ENCODE measurements at places on chromosomes 7 and 10.

GRCh38 chr10:110437351-110437605 is 60.4 kb upstream of the DUSP5 start:
- DNase-seq: no peak

GRCh38 chr10:35728341-35728740 is 86.2 kb upstream of the FZD8 start:
- no peak for DNase-seq

DNA sequence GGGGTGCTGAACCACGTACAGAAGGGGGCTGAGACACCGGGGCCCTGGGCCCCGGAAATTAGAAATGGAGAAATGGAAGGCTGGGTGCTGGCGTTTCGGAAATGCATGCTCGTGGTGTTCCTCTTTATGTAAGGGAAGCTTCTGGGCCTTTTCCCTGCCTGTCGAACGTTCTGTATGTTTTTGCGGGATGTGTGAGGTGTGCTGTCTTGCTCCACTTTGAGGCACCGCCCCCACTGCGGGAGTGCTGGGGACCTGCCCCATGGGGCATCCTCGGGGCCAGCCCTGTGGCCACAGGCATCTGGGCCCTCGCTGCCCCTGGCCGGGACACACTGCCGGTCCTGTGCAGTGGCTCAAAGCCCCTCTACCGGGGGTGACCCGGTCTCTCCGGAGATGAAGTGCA is 1.7 kb upstream of the VENTX start:
- no peak for DNase-seq

GRCh38 chr10:37687581-37687980 is 169.8 kb downstream of the ZNF248 start:
- no peak for DNase-seq

DNA sequence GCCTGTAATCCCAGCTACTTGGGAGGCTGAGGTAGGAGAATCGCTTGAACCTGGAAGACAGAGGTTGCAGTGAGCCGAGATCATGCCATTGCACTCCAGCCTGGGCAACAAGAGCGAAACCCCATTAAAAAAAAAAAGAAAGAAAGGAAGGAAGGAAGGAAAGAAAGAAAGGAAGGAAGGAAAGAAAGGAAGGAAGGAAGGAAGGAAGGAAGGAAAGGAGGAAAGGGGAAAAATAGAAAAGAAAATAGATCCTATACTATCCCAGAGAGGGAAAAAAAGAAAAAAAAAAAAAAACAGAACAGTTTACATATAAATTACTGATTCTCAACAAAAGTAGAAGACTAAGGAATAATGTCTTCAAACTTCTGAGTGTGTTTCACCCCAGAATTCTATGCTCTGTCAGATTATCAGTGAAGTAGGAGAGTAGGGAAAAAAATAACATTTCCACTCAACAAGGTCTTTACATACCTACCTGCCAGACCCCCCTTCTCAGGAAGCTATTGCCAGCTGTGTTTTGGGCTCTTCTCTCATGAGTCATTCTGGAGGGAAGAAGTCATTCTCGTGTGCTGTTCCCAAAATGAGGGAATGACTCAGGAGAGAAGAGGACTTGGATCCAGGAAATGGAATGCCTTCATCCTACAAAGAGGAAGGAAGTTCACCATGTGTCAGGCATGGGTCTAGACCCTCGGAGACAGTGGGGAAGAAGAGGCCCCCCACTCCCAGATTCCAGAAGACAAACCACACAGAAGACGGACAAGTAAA is 20.9 kb downstream of the RGS10 start:
- no peak for DNase-seq

DNA sequence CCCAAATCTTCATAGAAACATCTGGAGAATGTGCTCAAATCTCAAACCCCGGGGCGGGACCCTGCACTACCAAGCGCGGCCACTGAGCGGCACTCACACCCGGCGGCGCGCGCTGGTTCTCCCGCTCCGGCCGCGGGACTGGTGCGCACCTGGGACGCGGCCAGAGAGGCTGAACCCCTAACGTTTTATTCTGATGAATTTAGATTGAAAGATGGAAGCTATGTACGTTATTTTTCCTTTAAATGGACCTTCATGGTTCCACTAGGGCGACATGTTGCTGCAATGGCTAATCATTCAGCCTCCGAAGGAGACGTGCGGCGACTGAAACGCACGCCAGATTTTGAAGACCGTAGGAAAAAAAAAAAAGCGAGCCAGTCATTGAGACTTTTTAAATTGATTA is 107.0 kb upstream of the INSIG1 start:
- DNase-seq: peak; percentile 72

GRCh38 chr10:130493446-130494145 is 357.4 kb downstream of the GLRX3 start:
- no peak for DNase-seq

DNA sequence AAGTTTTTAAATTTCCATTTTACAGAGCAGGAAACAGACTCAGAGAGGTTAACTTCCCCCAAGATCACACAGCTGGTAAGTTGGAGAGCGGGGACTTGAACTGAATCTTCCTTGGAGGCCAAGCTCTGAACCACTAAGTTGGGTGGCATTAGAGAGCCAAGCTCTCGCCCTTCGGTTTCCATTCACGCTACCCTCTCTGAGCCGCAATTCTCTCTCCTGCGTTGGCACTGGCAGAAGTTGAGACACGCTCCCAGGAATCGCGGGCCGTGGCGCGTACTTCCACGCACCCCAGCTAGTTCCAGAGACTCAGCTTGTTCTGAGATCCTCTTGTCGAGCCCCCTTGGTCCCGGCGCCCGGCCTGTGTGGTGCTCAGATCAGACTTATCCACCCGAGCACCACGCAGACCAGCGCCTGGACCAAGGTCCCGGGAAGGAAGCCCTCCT is 29.3 kb upstream of the VAX1 start:
- DNase-seq: no peak

DNA sequence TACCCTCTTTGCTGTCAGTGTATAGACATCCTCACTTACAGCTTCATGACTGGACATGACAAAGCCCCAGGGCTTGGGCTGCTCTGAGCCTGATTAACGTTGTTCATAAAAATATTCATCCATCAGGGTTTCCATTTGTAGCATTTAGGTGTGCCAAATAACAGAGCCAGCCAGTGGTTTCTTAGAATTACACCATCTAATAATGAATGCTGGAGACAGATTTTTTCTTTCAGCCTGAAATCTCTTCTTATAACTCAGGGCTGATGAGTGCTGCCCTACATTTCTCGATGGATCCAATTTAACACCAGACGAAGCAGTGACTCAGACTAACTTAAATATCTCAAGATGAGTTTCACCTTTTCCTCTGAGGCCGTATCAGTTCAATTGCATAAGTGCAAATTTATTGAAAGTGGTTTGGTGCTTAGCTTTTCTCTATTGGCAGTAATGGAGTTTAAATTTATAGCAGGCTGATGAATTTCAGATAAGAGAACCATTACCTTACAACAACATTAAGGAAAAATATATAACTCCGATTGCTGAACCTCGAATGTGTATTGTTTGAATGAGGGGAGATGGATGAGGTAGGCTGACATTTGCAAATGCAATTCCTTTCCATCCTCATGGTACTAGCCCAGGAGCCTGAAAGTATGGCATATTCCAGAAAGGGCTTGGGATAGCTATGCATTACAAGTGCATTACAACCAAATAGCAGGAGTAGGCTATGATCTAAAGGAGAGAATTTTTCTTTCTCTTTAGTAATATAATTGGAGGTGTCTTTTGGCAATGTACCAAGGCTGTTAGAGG is 900.6 kb downstream of the KCNMA1 start:
- no peak for DNase-seq

- no peak for DNase-seq
Observed at GRCh38 chr10:109587366-109587765, 335.9 kb downstream of the XPNPEP1 start.

Measured in stimulated activated CD4-positive, alpha-beta T cell treated with anti-CD3 and anti-CD28 coated beads, Interleukin-1b, Interleukin-23, amount 100 ng/mL, for 1 hour (primary cell).